ENCODE measurements at places on chromosomes 12 and 14. TPM values are rescaled to one million over a fixed set of nuclear protein-coding genes. Genes with fewer than 3 reads are reported as not detected.

MIPOL1 gene
- total RNA-seq = 9.0 TPM

MUCL1 gene
- total RNA-seq = not detected

TAS2R9 gene
- total RNA-seq = not detected

ZDHHC22 gene
- not detected for total RNA-seq

ADGRD1 gene
- 0.72 TPM for total RNA-seq

DNA sequence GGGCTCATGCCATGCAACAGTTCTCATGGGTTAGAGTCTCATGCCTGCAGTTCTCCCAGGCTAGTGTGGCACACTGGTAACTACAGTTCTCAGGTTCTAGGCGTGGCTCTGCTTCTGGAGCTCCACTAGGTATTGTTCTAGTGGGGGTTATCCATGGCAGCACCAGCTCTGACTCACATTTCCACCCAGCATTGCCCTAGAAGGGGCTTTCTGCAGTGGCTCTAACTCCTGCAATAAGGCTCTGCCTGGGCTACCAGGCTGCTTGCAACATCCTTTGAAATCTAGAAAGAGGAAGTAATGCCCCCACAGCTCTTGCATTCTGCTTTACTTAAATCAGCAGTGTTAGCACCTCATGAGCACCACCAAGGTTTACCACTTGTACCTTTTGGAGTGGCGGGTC is 220.3 kb upstream of the ARID2 start:
- no peaks in the 10 kb centered on the region for H3K27me3 ChIP-seq
- no peak for DNase-seq
- H3K36me3 ChIP-seq = no peaks in the 10 kb centered on the region
- H3K4me3 ChIP-seq = no peak overlapping the region

GRCh38 chr14:69464829-69465228 is 19.7 kb upstream of the PLEKHD1 start:
- H3K4me3 ChIP-seq = no peak overlapping the region
- H3K4me1 ChIP-seq = peaks cover 12% of the 10 kb centered on the region
- peak overlapping the region; percentile 88 for H3K27ac ChIP-seq
- peak; percentile 90 for DNase-seq
- H3K36me3 ChIP-seq = peaks cover 17% of the 10 kb centered on the region
- no peaks in the 10 kb centered on the region for H3K27me3 ChIP-seq

DNA sequence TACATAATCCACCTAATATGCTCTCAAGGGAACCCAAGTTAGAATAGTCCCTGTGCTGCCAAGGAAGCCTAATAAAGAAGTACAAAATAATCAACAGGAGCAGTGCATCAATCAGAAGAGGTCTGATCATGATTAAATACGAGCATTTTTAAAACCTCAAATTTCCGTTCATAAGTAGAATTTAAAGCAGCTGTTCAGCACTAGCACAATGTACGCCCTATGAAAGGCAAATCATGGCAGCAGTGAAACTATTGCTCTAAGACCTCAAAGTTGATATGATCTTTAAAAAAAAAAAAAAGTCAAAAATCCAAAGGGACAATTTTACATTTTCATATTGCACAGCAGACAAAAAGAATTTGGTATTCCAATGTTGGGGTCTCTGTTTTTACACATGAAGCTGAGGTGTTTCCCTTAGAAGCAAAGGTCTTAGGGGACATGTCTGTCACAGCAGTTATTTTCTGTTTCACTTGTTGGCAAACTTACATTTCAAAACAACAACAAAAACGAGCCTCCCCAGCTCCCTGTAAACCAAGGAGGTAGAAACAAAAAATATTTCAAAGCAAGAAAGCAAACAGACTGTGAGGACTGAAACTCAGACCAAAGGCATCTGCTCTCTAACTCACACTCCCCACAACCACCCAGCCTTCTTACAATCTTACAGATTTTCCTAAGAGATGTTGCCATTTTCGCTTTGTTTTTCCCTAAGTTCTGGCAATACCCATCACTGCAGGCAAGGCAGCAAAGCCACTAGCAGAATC is 28.2 kb downstream of the SOX5 start:
- H3K27me3 ChIP-seq = no peaks in the 10 kb centered on the region
- H3K36me3 ChIP-seq = no peaks in the 10 kb centered on the region
- no peaks in the 10 kb centered on the region for H3K4me1 ChIP-seq
- H3K4me3 ChIP-seq = no peak overlapping the region
- DNase-seq = no peak

GRCh38 chr12:1130164-1130563 is 139.1 kb downstream of the ERC1 start:
- H3K36me3 ChIP-seq = no peaks in the 10 kb centered on the region
- no peaks in the 10 kb centered on the region for H3K4me1 ChIP-seq
- H3K4me3 ChIP-seq = no peak overlapping the region

GRCh38 chr12:40598073-40598472 is 94.2 kb upstream of the CNTN1 start:
- H3K36me3 ChIP-seq = no peaks in the 10 kb centered on the region
- no peak overlapping the region for H3K4me3 ChIP-seq
- DNase-seq = no peak
- no peaks in the 10 kb centered on the region for H3K27me3 ChIP-seq
- no peaks in the 10 kb centered on the region for H3K4me1 ChIP-seq

GRCh38 chr12:7857971-7858370 is 14.7 kb downstream of the SLC2A14 start:
- H3K36me3 ChIP-seq = no peaks in the 10 kb centered on the region
- peak; percentile 48 for DNase-seq
- no peaks in the 10 kb centered on the region for H3K27me3 ChIP-seq
- no peak overlapping the region for H3K4me3 ChIP-seq

DNA sequence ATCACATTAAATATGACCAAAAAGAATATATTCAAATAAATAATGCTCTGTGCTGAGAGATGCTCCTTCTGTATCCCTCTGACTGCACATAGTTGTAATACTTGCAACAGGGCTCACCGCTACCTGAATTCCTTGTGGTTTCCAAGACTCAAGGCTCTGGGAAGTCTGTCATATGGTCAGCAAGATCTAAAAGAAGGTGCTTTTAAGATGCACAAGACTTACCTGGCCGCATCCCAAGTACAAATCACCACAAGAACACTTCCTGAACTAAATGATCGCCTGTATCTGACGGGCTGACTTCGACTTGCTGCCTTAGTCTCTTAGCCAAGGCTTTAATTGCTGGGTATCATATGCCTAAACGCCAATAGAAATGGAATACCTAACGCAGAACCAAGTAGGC is 67.2 kb downstream of the HECTD4 start:
- H3K4me3 ChIP-seq = no peak overlapping the region
- peaks cover 3% of the 10 kb centered on the region for H3K36me3 ChIP-seq
- H3K27me3 ChIP-seq = no peaks in the 10 kb centered on the region

GRCh38 chr14:52802597-52802996 is 11.2 kb upstream of the GNPNAT1 start:
- H3K27me3 ChIP-seq = no peaks in the 10 kb centered on the region
- peaks cover 26% of the 10 kb centered on the region for H3K4me1 ChIP-seq
- no peak overlapping the region for H3K4me3 ChIP-seq

DNA sequence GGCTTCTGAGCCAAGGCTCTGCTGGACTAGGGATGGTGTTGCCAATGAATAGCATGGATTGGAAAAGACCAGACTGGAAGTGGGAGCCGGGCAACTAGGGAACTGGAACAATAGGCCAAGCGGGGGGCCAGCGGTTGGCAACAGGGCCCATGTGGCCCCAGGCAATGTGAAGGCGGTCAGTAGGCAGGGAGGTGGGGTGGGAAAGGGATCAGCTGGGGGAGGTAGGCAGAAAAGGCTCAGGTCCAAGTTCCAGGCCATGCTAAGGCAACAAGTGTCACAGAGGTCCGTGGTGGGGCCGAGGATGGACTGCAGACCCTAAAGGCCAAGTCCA is 14.9 kb upstream of the MLXIP start:
- H3K4me3 ChIP-seq = peak overlapping the region; percentile 48
- DNase-seq = no peak
- peak overlapping the region; percentile 98 for H3K27ac ChIP-seq
- peaks cover 44% of the 10 kb centered on the region for H3K4me1 ChIP-seq
- H3K27me3 ChIP-seq = no peaks in the 10 kb centered on the region

DNA sequence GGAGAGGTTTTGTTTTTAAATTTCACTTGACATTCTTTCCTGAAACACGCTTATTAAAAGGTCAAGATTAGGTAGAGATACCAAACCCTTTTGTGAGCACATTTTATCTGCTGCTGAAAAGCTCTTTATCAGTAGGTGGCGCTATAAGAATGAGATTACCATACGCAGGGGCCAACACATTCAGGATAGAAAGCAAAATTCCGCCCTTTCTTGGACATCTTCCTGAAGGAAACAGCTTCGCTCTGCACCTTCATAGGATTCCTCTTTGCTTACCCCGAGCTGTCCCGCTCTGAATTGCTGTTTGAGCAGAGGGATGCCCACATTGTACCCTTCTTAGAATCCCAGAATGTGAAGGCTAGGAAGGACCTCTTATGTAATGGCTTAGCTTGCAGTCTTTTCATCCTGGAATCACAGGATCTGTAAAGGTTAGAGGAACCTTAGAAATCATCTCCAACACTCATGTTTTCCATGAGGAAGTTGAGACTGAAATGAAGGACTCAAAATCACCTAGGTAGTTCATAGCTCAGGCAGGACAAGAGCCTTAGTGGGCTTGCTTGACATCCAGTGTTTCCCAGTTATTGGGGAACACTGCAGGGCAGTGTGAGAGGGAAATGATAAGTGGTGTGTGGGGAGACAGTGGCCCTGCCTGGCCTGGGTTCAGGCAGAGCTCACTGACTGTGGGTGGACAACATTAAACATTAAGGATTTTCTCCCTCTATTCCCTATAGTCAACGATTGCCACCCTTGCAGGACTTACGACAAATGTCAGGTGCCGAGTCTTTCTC is 38.7 kb upstream of the CRY1 start:
- H3K4me3 ChIP-seq = no peak overlapping the region
- H3K27ac ChIP-seq = no peak overlapping the region
- no peaks in the 10 kb centered on the region for H3K4me1 ChIP-seq
- H3K36me3 ChIP-seq = no peaks in the 10 kb centered on the region
- peak; percentile 87 for DNase-seq

GRCh38 chr12:6370994-6371754 is 4.2 kb downstream of the SCNN1A start:
- H3K27me3 ChIP-seq = no peaks in the 10 kb centered on the region
- H3K36me3 ChIP-seq = no peaks in the 10 kb centered on the region
- DNase-seq = peak; percentile 84
- no peak overlapping the region for H3K4me3 ChIP-seq
- no peak overlapping the region for H3K27ac ChIP-seq

- H3K27ac ChIP-seq = no peak overlapping the region
- H3K27me3 ChIP-seq = no peaks in the 10 kb centered on the region
- no peak overlapping the region for H3K4me3 ChIP-seq
- H3K4me1 ChIP-seq = peaks cover 13% of the 10 kb centered on the region
Observed at GRCh38 chr14:79840103-79840502, 371.2 kb downstream of the DIO2 start.

- DNase-seq = peak; percentile 95
- peak overlapping the region; percentile 43 for H3K4me3 ChIP-seq
- H3K27ac ChIP-seq = peak overlapping the region; percentile 97
- H3K27me3 ChIP-seq = no peaks in the 10 kb centered on the region
- peaks cover 4% of the 10 kb centered on the region for H3K36me3 ChIP-seq
Observed at GRCh38 chr12:120231316-120232011, 30.6 kb upstream of the RPLP0 start.
